Right ventricle myocardium superior (tissue), 1 donor: ENCODE measurements at places on chromosomes 11 and 22. TPM values are rescaled to one million over a fixed set of nuclear protein-coding genes. Genes with fewer than 3 reads are reported as not detected.

DNA sequence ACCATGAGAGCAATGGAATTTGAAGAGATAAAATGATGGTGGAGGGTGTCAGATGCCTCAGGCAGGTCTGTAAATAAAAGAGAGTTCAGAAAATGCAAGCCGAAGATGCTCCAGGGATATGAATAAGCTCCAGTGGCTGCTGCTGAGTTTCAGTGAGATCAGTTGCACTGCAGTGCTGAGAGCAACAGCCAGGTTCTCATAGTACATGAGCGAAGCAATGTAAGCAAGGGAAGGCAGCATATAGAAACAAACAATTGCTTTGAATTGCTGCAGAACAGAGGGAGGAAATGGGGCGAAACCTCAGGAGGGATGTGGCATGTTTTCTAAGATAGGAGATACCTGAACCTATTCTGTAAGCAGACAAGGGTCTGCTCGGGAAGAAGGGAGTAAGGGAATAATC lies 369.5 kb downstream of the AASDHPPT start:
- DNase-seq = no peak

DNA sequence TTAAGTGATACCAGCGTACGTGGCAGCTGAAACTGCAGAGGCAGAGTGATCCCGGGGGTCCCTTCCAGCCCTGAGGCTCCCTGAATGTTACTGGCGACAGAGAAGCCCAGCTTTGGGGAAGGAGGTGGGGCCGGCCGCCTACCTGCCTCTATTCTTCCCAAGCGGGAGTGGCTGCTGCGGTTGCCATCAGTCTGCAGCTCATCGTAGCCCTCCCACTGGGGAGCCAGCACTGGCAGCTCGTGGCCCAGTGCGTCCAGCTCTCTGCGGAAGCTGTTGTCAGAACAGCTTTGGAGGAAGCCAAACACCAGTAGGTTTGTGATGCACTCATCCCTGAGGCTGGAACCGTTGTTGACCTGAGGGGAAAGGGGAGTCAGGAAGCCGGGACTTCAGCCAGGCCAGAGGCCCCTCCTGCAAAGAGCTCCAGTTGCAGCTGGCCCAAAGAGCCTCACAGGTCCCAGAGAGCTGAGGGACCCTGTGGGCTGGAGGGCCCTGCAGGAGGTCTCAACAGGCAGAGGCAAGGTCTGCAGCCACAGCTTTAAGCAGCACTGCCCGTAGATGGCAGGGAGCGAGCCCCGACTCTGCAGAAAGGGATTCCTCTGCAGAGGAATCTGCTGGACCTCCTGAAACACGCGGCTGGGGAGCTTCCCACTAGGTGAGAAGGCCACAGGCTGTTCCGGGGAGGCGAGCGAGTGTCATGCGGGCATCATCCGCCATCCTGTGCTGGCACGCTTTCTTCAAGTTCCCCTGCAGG lies 30.4 kb downstream of the BID start:
- DNase-seq = no peak

The VSIG2 gene
- 1.2 TPM for total RNA-seq

DNA sequence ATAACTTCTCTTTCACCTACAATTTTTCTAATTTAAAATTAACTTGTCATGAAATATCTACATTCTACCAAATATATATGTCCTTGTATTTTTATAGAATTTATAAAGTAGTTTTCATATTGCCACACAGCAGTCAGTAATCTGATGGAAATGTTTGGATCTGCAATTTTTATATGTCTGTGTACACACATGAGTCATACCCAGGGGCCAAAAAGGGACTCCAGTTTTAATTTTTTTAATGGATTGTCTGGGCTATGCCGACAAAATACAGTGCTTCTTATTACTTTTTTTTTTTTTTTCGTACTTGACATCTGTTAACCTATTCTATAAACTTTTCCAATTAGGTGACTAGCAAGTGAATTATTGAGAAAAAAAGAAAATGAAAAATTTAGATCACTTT lies 6.3 kb downstream of the GUCY1A2 start:
- no peak for DNase-seq

- peak; percentile 92 for DNase-seq
Observed at GRCh38 chr11:10933455-10934292, 75.8 kb upstream of the ZBED5 start.

DNA sequence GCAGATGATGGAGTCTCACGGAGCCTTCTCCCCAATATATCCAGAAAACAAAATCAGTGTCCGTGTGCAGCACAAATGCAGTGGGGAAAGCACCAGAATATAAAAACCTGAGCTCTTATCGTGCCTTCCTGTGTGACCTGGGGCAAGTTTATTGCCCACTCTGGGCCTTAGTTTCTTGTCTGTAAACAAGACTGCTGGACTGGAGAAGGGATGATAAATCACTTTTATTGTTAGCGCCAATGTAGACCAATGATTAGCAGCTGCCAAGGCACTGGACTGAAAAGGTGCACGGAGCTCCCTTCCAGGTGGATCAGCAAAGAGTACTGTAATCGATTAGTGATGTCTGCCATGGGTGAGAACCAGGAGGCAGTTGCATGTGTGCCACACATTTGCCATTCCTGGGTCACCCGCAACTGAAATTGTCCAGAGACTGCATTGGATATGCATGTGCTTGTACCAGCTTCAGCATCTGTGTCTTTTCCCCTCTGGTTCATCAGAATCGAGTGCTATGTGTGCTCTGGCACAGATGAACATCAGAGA lies 89.2 kb downstream of the TSPAN18 start:
- DNase-seq = no peak

DNA sequence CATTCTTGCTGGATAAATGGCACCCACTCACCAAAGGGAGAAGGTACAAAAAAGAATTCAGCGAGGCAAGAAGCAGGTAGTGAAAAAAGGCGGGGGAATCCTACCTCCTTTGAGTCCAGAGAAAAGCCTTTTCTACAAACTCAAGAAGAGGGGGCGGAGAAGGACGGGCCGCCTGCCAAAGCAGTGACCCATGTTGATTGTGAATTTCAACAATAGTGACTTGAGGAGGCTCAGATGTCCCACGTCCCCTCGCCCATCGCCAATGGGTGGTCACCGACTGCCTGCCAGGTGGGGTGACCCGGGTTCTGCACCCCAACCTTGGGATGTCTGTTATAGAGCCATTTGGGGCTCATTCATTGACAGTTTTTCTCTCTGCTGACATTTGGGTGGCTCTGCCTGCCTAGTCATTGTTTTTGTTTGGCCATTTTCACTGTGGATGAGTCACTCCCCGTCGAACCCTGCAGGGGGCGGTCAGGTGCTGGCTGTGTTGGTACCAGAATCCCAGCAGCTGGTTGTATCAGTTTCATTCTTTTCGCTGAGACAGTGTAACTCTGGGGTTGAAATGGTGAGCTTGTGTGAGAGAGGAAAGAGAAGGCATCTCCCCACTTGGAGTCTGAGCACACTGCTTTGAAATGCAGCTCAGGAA lies 163.4 kb upstream of the NCAM1 start:
- DNase-seq = no peak

- peak; percentile 46 for DNase-seq
Observed at GRCh38 chr11:103682318-103683184, 353.9 kb upstream of the DDI1 start.

The TTC36 gene
- total RNA-seq = 0.30 TPM

DNA sequence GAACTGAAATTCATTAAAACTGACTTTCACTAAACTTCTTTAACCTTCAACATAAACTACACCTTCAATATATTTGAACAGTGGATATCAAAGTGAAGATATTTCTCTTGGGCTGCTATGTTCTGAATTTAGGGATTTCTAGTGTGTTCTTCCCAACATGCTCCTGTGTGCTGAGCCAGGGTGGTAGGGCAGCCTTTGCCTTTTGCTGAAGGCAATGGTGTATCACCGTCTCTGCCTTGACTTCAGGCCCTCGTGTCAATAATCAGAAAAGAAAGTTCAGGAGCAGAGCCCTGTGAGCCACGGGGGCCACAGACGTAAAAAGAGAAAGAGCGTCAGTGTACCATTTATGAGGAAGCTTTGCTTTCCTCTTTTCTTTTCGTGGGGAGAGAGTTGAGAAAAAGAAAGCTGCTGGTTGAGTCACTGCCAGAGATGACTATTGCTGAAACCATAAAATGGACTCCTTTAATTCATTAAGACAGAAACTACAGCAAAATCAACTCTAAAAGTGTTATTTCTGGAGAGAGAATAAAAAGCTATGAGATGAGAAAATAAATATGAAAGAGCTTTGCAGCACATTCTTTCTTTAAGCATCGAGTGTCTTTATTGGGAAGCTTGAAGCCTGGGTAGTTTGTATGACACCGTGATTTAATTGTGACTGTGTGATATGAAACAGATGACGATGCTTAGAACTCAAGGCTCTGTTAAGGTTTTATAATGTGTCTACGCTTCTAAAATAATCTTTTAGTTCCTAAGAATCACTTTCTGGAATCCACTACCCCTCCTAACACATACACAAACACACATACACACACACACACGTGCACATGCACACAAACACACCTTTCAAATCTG lies 271.8 kb upstream of the MTNR1B start:
- DNase-seq = no peak

DNA sequence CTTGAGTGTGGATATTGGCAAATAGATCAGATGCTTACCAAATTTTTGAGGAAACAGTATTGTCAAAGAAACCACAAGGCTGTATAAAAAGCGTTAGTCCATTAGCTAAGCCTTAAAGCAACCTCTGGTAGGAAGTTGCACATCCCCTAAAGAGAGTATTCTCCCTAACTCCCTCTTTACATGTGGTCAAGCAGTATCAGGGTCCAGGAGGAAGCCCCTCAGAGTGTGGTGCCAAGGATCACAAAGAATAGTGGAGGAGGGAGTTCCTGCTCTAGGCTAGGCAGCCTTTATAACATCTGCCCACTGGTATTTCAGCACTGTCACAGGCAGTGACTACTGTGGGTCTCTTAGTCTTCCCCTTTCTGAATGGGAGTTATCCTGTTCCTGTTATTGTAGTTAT lies 18.8 kb upstream of the AMPD3 start:
- DNase-seq = no peak

The OR8H3 gene
- not detected for total RNA-seq

The NLRP6 gene
- total RNA-seq = 0.11 TPM

- DNase-seq = no peak
Observed at GRCh38 chr11:17314232-17314547, 37.4 kb upstream of the NCR3LG1 start.

DNA sequence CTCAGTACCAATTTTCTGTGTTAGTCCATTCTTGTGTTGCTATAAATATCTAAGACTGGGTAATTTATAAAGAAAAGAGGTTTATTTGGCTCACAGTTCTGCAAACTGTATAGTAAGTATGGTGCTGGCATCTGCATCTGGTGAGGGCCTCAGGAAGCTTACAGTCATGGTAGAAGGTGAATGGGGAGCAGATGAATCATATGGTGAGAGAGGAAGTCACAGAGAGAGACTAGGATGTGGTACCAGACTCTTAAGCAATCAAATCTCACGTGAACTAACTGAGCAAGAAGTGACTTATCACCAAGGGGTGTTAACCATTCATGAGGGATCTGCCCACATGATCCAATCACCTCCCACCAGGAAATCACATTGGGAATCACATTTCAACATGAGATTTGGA lies 60.8 kb upstream of the ZBED5 start:
- DNase-seq = no peak

The RAB3IL1 gene
- total RNA-seq = 10.8 TPM

The TPH1 gene
- 0.08 TPM for total RNA-seq

The CD3D gene
- 0.62 TPM for total RNA-seq

The SYT12 gene
- total RNA-seq = 0.13 TPM

DNA sequence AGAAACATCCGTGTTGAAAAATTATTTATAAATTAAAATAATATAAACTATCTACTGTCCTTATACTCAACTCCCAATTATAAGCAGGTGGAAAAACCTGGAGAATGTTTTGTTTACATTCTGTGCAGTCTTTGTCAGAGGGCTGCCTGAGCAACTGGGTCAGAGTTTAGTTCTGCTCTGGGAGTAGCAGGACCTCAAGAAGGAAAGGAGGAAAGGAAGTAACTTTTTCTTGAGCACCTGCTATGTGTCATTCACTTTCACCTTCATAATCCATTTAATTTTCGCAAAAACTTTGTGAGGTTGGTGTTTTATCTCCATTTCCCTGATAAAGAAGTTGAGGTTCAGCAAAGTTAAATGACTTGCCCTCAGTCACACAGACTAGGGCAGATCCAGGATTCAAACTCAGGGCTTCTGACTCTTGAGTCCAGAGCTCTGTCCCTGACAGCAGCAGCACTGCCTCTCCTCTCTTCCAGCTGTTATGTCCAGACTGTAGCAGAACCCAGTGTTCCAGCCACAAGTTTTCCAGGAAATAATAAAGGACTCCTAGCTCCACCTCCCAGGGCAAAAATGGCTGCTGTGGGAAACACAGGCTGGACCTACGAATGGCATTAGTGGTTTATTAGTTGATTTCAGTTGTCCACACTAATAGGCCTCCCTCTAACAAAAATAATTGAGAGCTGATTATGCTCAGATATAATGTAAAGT lies 6.4 kb downstream of the CD3E start:
- DNase-seq = no peak

The GPR83 gene
- 0.27 TPM for total RNA-seq

The WNT7B gene
- not detected for total RNA-seq

- DNase-seq = no peak
Observed at GRCh38 chr22:28710107-28710506, 30.5 kb upstream of the TTC28 start.

- no peak for DNase-seq
Observed at GRCh38 chr11:66958956-66959274, 732 bp upstream of the PC start.

DNA sequence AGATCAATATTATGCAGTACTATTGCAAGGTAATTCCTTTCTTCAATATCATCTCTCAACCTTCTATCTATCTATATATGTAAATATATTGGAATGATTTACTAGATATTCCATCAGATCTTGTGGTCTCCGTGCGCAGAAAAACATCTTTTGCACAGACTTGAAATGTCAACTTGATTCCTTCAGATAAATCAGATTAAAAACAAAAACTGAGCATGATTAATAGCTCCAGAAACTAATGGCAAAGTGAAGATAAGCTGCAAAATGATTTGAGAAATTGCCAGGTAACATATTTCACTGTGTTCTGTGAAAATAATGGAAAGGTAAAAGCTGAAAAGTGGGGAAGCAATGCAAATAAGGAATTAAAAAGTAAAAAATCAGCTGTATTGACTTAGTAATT lies 200.1 kb upstream of the CTSC start:
- no peak for DNase-seq

The CFAP68 gene
- total RNA-seq = 32.4 TPM

DNA sequence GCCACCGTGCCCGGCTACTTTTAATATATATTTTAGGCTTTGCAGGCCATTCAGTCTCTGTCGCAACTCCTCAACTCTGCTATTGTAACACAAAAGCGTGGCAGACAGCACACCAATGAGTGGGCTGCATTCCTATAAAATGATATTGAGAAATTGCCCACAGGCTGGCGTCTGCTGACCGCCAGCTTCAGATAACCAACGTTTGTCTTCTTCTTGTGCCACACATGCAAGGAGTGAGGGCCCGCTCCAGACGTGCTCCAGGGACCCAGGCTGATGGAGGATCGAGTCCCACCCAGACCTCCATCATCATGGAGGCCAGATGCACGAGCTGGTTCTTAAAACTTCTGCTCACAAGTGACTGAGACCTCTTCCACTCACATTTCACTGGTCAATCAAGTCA lies 35.4 kb upstream of the LINC01488 start:
- DNase-seq = no peak

The BIRC2 gene
- 30.4 TPM for total RNA-seq
